IMR-90 (cell line): ENCODE measurements at places on chromosomes 7 and 10.

GRCh38 chr10:79061441-79062315, 7.1 kb upstream of the ZMIZ1 start:
- no peak for DNase-seq

DNA sequence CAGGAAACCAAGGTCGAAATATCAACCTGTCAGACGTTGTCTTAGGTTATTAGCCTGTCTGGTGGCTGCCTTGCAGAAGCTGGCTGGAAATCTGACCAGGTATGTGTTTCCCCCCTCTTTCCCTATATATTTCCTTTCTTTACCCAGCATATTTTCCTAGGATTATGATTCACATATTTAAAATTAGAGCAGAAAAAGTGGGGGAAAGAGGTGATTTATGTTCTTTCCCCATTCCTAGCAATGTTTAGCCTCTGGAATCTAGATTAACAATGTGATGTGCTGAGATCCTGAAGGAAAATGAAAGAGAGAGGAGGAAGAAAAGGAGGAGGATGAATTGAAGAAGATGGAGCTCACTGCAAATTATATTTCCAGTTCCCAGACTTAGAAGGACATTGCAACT, 421.4 kb upstream of the AUTS2 start:
- DNase-seq = no peak

DNA sequence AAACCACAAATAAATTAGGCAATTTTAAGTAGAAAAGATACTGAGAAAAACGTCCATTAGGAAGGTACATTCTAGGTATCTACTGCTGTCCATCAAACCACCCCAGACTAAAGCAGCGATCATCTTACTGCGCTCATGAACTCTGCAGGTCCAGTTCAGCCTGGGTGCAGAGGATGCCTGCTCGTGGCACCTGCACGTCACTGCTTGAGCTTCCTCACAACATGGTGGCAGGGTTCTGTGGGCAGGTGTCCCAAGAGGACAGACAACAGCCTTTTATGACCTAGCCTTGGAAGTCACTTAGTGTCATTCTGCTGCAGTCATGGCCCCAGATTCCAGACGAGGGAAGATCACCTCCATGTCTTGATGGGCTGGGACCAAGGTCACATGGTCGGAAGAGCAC, 93.4 kb downstream of the MICALL2 start:
- DNase-seq = no peak

DNA sequence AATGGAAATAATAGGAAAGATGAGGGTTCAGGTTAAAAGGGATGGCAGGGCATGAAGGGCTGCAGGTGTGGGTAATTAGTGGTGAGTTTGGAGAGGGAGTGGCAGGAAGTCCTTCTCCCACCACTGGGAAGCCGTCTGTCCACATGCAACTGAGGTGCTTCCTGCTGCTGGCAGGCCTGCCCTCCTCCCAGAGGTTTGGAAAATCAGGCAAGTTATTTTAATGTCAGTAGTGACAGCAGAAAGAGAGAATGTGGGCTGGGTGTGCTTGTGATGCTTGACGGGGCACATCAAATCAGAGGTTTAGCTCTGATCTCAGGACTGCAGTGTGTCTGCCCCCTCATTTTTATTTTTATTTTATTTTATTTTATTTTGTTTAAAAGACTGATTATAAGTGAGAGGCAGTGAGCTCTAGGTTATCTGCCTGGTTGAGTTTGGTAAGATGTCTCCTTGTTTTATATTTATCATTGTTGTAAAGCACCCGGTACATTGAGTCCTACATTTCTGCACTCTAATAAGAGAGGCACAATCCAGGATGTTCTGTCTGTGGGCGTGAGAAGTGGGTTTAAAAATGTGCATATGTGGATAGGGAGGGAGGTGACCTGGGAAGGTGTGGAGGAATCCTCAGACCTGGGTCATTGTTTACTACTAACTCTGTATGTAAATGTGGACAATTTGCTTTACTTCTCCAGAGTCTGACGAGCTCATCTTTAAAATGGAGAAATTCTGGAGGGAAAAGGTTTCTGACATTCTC, 504.4 kb downstream of the LRMDA start:
- DNase-seq = no peak

DNA sequence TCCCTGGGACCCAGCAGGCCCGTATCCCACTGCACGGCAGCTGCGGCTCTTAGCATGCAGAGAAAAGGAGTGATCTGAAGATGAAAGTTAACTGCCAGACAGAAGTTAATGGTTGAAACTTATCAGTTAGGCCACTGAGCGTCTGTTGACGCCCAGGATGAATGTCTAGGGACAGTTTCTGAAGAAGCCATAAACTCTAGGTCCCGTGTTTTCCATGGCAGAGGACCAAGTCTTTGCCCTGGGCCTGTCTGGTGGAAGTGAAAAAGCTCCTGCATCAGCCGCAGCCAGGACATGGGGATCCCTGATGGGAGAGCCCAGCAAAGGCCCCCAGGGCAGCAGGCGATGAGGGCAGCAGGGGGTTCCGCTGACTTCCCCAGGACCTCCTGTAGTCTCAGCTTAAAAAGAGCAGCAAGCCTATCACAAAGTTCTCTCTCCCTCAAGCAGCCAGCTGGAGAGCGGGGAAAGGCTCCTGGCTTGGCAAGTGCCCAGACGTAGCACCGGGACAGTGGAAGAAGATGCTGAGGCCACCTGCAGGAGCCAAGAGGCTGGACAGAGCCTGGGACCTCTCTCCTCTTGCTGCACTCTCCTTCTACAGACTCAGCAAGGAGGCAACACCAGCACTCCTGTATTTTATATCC, 79.6 kb downstream of the TNS3 start:
- no peak for DNase-seq

DNA sequence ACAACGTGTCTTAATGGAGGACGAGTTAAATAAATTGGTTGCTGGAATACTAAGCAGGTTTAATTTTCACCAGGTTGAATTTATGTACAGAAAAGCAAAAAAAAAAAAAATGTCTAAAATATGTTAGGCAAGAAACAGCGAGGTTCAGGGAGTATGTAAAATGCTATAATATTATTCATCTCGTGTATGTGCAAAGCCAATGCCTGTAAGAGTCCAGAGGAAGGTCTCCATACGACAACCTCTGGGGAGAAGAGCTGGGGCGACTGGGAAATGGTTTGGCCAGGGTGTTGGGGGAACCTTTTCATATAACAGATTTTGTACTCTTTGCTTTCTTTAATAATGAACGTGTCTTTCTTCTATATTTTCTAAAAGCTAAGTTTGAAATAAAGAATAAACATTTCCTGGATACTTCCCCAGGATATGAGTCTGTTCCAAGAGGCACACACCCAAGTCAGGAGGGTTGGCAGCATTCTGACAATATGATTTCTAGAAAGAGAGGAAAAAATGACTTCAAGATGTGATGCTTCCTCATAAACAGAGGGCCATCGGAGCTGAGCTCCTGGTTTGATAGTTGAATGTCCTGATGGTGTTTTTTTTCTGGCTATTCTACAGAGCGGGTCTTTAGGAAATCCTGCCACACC, 208.6 kb upstream of the MGMT start:
- no peak for DNase-seq

- no peak for DNase-seq
These were observed 334.4 kb downstream of the CALN1 start for GRCh38 chr7:72077786-72078185.

- no peak for DNase-seq
These were observed 388.8 kb upstream of the PHF14 start for GRCh38 chr7:10584886-10585285.

DNA sequence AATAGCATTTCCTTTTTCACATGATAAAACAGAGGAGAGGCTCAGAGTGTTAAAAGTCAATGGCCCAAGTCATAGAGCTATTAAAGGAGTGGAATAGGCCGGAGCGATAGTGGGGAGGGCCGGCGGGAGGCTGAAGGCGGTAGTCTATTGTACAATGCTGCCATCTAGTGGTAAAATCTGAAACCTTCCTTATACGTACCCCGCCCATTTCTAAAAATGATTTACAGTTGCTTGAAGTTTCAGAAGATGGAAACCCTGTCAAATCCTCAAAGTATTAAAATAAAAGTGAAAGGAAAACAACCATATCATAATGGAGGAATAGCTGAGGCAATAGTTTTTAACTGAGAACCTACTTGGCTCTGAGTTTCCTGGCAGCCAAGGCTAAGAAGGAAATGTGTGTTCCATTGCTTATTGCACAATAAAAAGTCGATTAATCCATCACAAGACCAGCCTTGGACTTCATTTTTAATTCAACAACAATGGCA, 209.1 kb downstream of the CCSER2 start:
- peak; percentile 59 for DNase-seq

DNA sequence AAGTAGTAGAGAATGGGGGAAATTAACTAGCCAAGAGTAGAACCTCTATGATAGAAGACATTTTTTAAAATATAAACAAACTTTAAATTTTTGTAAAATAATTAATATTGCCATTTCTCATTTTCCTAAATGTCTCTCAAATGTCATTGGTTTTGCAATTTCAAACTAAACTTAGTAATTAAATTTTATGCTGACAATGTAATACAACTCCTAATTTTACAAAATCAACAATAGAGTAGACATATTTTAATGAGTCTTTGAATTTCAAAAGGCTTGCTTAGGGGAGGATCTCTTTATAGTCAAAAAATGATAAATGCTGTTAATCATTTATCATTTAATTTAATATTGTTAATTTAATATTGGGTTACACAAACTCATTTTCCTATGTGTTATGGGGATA, 81.8 kb downstream of the ZWINT start:
- no peak for DNase-seq

- no peak for DNase-seq
These were observed 4.1 kb upstream of the CPA4 start for GRCh38 chr7:130288829-130289228.

DNA sequence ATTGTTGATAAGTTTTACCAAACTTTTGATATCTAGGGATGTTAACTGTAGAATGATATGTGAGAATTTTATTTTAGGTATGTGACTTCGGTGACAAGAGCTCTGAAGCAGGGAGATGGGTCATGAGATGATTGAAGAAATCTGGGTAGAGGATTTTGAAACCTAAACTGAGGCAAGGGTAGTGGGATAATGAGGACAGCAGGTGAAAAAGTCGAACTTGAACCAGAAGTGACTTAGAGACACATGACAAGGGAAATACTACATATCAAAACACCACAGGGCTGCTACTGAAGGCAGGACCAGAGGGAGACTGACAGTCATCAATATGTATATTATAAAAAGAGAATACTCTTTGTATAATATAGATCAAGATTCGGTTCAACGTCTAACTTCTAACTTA, 113.2 kb downstream of the WDFY4 start:
- no peak for DNase-seq
